ENCODE measurements at places on chromosomes 12 and 14.

- DNase-seq = no peak
Observed at GRCh38 chr14:52342849-52343596, 28.9 kb downstream of the PTGER2 start.

GRCh38 chr12:71315328-71315985 is 124.1 kb upstream of the LGR5 start:
- DNase-seq = no peak

DNA sequence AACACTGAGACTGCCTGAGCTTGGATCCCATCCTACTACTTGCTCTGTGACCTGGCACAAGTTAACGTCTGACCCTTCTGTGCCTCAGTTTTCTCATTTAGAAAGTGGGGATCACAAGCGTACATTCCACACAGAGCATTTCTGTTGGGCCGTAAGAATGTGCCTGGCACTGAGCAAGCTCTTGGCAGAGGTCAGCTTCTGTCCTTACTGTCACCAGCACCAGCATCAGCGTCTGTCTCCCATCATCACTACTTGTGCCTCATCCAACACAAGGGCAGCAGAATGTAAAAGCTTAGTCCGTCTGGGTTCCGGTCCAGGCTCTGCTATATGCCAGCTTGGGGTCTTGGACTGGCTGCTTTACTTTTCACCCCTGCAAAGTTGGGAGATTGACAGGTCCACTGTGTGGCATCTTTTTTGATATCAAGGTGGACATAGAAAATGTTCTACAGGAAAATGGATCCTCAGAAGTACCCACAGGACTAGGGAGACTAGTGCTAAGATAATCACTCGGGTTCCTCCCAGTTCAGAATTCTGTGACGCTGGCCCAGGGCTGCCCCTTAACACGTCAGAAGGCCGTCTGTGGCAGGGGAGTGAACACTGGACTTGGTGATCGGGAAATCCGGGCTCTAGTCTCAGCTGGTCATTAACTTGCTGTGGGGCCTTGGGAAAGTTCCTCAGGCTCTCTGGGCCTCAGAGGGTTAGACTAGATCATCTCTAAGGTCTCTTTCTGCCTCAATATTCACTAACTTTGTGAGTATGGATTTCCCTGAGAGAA is 65.9 kb downstream of the CACNA1C start:
- DNase-seq = no peak

DNA sequence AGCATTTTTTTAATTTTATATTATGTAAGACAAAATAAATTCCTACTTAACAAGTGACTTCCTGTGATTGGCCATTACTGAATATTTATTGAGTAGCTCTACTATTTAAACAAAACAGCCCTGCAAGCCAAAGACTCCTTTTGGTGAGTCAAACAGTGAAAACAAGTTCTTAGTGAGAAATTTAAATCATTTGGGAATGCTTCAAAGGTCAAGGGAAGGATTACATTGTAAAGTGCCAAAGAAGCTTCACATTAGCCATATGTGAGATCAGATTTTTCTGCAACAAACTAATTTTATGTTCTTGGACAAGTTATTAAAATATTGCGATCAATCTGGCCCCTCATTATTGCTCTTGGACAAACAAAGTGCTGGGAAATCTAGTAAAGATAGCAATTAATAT is 795.4 kb upstream of the MGAT4C start:
- no peak for DNase-seq

- no peak for DNase-seq
Observed at GRCh38 chr12:123099560-123100192, 51.2 kb downstream of the PITPNM2 start.

DNA sequence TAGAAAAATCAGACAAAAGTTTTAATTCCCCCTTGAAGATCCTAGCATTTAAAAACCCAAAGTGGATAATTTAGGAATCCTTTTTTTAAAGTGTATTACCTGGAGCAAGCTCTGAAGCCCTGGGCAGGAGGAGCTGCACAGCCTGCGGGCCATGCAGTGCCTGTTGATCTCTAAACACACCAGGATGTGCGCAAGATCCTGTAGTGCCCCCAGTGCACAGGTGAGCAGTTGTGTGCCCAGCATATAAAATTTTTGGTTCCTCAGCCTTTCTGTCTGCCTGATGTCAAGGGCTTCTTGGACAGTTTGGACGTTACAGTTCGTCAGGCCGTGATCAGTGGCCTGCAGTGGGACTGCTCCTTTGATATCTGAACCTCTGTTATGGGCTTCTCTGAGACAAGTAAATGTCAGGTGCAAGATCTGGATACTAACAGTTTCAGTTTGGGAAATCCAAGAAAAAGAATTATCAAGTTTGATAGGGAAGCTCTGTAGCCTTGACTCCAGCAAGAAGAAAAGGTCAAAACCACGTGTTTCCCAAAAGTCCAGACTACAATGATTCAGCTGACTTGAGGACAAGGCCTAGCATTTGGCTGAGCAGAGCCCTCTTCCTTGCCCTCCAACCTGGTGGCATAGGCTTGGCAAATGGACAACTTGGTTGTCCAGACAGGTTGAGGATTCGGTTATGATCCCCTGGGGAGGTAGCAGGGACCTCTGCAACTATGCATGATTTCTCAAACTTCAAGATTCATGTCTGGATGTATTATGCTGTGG is 1.0 kb downstream of the ATXN7L3B start:
- DNase-seq = no peak

DNA sequence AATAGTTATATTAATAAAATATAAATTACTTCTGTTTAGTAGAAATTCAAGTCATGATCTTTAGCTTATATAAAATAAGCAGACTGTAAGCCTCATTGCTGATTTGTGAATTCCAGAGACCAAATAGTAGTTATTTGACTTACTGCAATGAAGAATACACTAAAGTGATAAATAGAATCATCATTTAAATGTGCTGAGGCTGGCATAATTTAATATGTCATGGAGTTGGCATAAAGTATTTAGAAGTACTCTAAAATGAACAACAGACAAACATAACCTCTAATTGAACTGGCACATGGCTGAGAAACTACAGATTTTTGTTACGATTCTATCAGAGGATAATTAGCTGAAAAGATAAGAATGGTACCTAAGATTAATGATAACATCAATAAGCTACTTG is 45.7 kb upstream of the TRHDE start:
- no peak for DNase-seq

GRCh38 chr12:1995205-1995896 is 8.9 kb downstream of the DCP1B start:
- DNase-seq = no peak

- no peak for DNase-seq
Observed at GRCh38 chr12:62210422-62210821, 49.8 kb upstream of the USP15 start.

GRCh38 chr12:115443351-115443938 is 759.5 kb upstream of the TBX3 start:
- DNase-seq = no peak

GRCh38 chr12:91937706-91938105 is 207.9 kb downstream of the BTG1 start:
- DNase-seq = no peak

DNA sequence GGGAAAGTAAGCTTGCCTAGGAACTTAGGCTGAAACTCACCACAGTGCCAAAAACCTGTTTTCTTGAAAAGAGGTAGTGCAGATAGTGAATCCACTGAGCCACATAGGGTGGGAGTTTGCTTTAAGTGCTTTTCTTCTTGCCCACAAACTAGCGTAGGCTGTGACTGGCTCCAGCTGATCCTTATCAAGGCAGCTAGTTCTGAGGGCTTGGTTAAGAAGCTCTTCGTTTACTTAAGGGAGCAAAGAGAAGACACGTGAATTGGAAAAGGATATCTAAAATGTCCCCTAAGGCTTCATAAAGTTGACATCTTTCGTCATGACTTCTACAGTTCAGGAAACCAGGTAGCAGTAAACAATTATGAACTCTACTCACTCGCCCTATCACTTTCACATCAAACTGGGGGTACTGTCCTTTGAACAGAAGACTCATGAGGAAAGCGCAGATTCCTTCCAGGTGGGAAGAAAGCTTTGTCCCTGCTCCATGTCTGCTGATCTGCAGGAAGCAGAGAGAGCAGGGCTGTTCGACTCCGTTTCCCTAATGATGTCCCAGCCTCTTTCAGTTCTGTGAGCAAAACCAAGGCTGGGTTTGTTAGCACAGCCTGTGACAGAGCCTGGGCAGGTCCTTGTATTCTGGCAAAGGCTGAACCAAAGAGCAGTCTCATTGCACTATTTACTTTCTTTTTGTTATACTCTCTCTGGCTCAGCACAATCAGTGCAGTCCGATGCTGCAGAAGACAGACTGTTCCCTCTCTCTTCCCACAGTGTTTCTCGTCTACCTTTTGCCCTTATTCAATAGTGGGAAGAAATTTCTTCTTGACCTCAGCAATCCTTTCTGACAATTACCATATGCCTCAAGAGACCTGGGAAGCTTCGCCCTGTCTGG is 93.5 kb upstream of the ETV6 start:
- no peak for DNase-seq

DNA sequence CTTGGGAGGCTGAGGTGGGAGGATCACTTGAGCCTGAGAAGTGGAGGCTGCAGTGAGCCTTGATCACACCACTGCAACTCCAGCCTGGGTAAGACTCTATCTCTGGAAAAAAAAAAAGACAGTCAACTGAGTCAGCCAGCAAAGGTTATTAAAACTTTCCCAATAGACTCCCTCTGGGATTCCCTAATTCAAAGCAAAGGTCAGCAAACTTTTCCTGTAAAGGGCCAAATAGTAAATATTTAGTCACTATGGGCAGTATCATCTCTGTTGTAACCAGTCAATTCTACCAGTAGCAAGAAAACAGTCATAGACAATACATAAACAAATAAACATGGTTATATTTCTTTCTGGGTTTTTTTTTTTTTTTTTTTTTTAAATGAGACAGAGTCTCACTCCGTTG is 122.5 kb downstream of the IPO8 start:
- no peak for DNase-seq

DNA sequence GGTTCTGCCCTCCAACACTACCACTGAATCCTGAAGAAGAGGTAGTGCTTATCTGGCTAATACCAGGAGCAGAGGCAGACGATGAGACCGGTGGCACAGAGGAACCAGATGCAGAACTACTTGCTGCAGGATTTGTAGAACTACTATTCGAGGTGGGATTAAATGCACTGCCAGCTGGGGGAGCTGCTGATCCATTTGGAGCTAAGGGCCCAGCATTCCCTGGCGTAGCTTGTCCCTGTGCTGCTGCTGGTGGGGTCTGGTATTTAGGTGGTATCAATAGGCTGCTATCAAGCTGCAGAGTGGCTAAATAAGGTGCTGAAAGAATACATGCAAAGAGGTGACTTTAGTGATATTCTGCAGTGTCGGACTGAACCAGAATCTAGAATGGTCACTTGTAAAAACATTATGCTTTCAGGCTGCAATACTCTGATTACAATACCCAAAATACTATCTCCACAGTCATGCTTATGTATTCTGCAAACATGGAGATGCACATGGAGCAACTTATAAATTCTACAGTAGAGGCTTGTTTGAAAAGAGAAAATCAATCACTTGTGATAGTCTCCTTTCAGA is 294.2 kb downstream of the MED13L start:
- no peak for DNase-seq

GRCh38 chr12:26018926-26019325 is 60.4 kb downstream of the RASSF8 start:
- DNase-seq = no peak

DNA sequence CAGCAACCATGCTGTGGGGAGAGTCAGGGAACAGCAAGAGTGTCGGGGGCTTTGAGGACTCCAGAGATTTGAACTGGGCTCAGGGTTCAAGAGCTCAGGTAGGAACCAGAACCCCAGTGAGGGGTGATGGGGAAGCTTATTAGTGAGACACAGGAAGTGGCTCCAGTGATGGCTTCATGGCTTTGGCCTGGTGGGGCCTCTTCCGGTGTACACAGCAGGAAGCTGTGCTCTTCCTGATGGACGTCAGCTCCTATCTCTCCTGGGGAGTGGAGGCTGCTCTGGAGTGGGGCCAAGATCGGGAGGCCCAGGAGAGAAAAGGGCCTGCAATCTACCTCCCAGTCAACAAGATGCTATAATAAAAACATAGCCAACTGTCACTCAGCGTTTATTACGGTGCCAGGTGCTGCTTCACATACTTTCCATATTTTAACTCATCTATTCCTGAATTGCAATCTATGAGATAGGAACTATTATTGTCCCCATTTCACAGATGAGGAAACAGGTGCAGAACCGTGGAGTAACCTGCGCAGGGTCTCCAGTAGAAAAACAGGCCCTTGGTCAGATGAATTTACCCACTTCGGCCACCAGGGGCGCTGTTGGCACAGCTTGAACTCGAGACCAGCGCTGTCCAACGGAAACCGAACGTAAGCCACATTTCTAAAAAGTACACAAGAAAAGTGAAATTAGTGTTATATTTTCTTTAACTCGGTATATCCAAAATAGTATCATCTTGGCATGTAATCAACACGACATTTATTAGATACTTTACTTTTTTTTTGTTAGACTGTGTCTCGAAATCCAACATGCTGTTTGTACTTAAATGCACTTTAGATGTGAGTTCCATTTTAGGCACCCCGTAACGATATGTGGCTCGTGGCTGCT is 63.6 kb upstream of the DLK1 start:
- DNase-seq = no peak

GRCh38 chr12:127810041-127810440 is 456.9 kb upstream of the TMEM132C start:
- DNase-seq = no peak

DNA sequence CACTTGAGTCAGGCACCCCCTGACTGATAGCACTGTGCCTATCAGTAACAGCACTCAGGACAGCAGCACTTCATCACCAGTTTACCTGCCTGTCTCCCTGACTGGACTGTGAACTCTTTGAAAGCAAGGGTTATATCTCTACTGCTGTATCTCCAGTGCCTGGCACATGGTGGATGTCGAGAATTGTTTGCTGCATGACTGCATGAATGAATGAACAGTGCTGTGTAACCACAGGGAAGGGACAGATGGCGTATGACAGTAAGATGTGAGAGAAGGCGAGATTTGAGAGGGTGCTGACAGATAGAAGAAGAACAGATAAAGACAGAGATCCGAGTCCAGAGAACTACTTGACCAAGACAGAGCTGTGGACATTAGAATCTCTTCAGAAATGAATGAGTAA is 29.7 kb downstream of the BRAP start:
- DNase-seq = no peak

GRCh38 chr12:54933376-54933775 is 51.2 kb downstream of the TESPA1 start:
- DNase-seq = no peak
